ENCODE measurements at places on chromosomes 7 and 10.

DNA sequence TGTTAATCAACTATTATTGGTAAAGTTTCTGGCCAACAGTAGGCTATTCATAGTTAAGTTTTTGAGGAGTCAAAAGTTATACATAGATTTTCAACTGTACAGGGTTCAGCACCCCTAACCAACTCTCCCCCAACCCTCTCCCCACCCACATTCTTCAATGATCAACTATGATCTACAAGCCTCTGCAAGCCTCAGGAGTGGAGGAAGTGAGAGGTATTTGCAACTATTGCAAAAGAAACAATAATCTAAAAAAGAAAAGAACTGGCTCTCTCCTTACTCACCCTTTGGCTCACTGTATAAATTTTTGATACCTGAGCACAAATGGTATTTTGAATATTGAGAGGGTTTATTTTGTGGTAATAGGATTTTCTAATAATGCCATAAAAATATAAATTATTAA, 179.8 kb downstream of the IPMK start:
- DNase-seq, result no peak

DNA sequence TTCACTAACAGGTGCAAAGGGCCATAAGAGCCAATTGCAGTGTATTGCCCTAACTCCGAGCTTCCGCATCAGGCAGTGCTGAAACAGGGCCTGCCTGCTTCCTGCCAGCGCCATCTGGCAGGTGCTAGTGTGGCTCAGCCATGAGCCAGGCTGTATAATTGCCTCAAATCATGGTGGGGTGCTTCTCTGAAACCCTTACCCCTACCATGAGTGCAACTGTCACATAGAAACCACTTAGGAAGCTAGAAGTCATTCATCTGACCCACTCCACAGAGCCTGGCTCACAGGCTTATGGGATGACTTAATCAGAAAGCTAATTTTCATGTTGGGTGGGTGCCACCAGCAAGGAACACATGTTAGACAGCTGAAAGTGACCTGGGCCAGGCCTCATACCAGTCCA, 133.3 kb upstream of the LAMB4 start:
- no peak for DNase-seq

- no peak for DNase-seq
These were observed 32.4 kb upstream of the VKORC1L1 start for GRCh38 chr7:65840446-65840845.

GRCh38 chr10:34137201-34137600, 677.9 kb downstream of the PARD3 start:
- DNase-seq, result no peak

DNA sequence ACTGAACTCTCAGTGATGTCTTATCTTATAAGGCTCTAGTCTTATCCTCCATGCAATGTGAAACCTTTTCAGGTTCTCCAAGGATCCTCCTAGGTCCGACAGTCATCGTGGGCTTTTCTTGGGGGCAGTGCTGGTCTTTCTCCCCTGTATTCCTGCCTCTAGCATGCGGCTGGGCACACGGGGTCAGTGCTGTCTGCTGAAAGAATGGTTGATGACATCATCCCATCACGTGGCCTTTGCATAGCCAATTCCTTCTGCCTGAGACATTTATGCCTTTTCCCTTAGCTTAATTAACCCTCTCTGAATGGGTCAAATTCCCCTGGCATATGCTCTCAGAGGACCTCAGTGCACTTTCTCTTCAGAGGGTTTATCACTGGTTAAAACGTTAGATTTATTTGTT, 27.0 kb upstream of the KCNK18 start:
- DNase-seq, result no peak

- DNase-seq, result no peak
These were observed 12.2 kb downstream of the ZNF488 start for GRCh38 chr10:47371629-47372485.

DNA sequence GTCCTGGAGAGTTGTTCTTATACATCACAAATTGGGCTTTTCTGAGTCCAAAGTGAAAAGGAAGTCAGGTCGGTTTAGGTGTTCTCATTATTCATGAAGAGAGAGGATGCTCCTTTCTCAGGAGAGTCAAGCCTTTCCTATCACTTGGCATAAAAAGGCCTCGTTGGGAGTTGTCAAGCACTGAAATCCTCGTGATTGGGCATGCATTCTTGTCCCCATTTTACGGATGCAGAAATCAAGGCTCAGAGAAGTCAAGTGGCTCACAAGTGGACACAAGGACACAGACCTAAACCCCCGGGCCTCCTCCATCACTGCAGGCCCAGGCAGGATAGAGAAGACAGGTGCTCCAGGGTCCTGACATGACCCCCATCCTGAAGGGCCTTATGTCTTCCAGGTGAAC, 8.5 kb downstream of the RBP3 start:
- DNase-seq, result no peak

DNA sequence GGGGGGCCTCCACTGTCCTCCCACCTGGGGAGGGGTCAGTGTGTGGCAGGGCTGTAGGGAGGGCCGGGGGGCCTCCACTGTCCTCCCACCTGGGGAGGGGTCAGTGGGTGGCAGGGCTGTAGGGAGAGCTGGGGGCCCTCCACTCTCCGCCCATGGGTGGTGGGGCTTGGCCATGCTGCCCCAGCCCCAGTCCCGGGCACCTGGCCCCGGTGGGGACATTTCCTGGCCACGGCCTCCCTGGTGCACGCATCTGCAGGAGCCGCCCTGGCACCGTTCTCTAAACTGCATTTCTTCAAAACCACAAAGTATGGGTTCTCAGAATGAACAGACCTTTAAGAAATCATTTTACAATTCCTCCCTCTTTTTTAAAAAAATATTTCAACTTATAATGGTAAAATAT, 89.3 kb upstream of the PDGFA start:
- no peak for DNase-seq

DNA sequence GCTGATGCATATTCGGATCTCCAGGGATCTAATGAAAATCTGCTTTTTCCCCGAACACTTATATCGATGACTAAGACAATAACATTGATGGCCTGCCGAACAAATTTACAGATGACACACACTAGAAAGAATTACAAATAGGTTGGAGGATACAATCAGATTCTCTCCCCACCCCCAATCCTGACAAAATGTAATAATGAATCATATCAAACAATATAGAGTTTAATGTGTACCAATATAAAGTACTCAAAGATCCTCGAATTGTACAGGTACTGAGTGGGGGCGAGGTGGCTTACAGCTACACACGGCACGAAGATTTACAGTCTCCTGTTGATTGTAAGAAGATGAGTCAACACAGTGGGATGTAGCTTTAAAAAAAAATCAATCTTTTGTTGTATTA, 182.7 kb upstream of the MKLN1 start:
- DNase-seq, result no peak

DNA sequence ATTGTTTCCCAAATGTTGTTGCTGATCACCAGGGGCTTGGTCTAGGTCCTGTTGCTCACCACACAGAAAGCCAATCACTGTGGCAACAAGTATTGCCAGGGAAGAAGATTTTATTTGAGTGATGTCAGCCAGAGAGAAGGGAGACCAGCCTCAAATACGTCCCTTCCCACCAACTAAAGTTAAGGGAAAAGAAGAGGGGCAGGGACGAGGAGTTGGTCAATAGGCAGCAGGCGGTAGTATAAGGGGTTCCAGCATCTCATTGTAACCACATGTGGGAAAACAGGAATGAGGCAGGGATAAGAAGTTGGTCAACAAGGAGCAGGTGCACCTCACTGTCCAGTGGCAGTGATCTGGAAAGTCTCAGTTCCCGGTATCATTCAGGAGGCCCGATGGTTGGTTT, 138.9 kb upstream of the KCNMA1 start:
- DNase-seq, result no peak
